ENCODE measurements at places on chromosomes 2 and 18.
A peak's percentile ranks its signal among the peaks of the same experiment; 100 is the strongest.

- DNase-seq, result no peak
Measured at GRCh38 chr18:68817584-68817983, 19.7 kb downstream of the CCDC102B start.

- DNase-seq, result no peak
Measured at GRCh38 chr2:80117401-80117800, 187.2 kb downstream of the LRRTM1 start.

- DNase-seq, result no peak
Measured at GRCh38 chr2:221546505-221547225, 25.4 kb downstream of the EPHA4 start.

DNA sequence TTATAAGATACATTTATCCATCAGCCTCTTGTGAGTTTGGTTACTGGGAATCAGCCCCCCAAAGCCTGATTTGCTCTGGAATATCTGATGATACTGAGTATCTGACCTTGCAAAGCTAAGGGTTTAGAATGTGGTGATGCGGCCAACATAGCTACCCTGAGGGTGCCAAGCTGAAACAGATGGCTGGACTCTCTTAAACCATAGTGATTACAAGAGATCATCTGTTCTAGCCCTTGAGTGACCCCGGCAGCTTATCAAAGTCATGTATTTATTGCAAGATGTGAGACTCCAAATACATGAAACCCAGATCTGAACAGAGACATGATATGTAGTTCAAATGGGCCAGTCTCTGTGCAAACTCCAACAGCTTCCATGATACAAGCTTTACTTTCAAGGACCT, 78.2 kb upstream of the CABLES1 start:
- DNase-seq, result peak; percentile 56

- DNase-seq, result no peak
Measured at GRCh38 chr2:173099271-173099670, 23.6 kb downstream of the MAP3K20 start.

DNA sequence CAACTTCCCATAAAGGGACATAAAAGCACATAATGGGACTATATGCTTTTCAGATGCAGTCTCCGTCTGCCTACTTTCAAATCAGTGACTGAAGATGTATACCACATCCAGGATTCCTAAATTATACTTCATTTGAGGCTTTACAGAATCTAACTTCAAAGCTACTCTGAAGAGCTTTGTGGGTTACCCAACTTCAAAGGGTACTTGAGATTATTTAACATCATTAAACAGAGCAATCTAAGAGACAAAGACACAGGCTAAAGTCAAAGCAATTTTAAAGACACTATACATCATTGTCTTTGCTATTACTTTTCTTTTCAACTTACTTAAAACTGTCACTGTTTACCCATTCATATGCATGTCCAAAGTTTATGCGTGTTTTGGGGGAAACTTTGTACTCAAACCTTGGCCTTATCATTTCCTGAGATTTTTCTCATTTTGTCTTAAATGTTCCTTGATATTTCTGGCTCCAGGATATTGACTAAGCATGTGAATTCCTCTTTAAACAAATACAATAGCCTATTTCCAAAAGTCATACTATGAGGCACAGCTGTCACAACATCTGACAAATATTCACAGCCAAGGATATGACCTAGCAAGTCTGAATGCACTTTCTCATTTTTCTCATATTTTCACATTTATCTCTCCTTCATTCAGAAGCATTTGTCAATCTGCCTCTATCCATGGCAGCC, 1985.1 kb upstream of the PIK3C3 start:
- no peak for DNase-seq

DNA sequence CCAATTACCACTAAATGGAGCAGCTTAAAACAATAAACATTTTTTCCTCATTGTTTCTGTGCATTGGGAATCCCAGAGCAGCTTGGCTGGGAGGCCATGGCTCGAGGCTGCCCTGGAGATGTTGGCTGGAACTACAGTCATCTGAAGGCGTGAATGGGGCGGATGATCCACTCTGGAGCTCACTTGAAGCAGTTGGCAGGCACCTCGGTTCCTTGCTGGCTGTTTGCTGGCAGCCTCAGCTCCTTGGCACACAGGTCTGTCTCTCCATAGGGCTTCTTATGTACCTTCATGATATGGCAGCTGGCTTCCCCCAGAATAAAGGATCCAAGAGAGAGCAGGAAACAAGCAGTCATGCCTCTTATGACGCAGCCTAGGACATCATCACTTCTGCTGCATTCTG, 227.0 kb upstream of the COPS8 start:
- DNase-seq, result no peak

DNA sequence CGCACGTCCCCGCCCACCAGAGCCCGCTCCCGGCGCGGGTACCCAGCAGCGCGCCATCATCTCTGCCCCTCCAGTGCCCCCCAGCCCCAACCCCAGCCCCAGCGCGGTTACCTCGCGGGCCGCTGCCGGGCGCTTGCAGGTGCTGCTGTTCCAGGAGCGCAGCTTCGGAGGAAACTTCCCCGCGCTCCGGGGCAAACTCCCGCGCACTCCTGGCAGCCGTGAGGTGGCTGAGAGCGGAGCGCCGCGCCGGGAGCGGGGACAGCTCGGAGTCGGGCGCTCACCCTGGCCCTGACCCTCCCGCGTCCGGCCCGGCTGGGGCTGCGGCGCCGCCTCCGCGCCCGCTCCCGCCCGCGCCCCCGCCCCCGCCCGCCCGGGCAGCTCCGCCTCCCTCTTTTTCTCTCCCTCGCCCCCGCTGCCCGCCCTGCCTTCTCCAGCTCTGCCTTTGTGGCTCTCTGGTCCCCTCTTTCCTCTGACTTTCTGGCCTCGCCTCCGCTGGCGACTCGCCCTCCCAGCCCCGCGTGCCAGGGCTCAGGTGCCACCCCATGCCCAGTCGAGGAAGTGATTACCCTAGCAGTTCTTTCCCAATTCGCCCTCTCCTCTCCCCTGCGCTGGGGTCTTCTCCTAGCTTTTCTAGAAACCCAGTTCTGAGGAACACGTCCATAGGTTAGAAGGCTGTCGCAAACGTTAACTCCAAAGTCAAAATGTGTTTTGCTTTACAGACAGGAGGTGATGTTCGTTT, at the start of gene CHST9:
Gene CHST9, minus strand, starts transcription at position 284 of the 739 bp plus-strand sequence. CDS start 42,499 bp downstream, outside the sequence.
- peak; percentile 82 for DNase-seq
